Activated CD4-positive, alpha-beta T cell treated with anti-CD3 and anti-CD28 coated beads for 36 hours (primary cell): ENCODE measurements at places on chromosomes 7 and 10. TPM values are rescaled to one million over a fixed set of nuclear protein-coding genes. Genes with fewer than 3 reads are reported as not detected.
A peak's percentile ranks its signal among the peaks of the same experiment; 100 is the strongest.

DNA sequence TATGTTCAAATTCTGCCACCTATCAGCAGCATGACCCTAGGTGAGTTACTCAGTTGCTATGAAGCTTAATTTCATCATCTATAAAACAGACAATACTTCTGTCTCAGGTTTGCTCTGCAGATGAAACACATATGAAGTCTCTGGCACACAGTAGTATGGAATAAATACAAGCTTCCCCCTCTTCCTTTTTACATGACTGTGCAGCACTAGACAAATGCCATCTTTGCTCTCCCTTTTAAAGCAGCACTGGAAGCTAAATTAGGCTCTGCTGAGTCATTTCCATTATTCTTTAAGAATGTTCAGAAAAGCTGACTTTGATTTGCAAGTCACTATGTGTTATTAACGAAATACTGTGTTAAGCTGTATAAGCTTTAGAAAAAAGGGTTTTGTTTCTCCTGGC, 40.7 kb upstream of the ANAPC16 start:
- peaks cover 21% of the 10 kb centered on the region for H3K36me3 ChIP-seq
- H3K4me3 ChIP-seq: no peak overlapping the region
- H3K4me1 ChIP-seq: peaks cover 17% of the 10 kb centered on the region
- no peak for DNase-seq
- H3K27me3 ChIP-seq: no peaks in the 10 kb centered on the region
- no peak overlapping the region for H3K27ac ChIP-seq

TMEM213 gene
- total RNA-seq: not detected

DNA sequence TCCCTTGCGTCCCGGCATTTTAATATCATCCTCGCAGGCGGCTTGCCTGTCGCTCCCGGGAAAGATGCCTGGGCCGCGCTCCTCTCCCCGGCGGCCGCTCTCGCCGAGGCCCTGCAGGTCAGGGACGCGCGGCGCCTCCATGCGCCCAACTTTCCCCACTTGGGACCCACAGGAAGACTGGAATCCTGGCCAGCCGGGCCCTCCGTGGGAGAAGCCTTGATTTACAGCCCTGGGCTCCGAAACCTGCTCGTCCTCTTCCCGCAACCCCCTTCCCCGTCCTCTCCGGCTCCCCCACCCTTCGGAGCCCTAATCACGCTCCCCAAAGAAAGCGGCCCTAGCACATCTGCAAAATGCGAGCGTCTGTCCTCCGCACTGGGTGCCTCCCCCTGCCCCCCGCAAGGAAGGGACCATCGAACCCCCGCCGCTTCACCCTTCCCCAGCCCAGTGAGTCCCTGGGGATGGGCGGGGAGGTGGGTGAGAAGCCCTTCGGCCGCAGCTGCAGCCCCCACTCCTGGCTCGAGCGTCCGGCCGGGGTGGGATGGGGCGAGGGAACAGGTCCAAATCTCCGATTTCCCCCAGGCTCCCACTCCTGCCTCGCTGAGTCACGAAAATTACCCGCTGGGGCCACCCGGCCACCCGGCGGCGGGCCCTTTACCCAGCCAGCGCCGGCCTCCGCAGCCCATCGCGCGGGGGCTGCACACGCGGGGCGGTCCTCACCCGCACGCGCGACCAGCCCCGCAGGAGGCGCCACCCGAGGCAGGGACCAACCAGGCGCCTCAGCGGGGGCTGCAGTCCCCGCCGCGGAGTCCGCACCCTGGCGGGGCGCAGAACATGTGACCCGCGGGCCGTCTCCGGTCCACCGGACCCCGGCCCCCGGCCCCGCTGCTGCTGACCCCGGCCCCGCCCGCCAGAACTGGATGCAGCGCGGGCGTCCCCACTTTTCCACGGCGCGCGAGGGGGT, 695 bp downstream of the HSPA12A start:
- peaks cover 4% of the 10 kb centered on the region for H3K4me1 ChIP-seq
- H3K36me3 ChIP-seq: no peaks in the 10 kb centered on the region
- H3K27ac ChIP-seq: no peak overlapping the region
- no peak overlapping the region for H3K4me3 ChIP-seq
- DNase-seq: no peak

FLNC gene
- 0.18 TPM for total RNA-seq

DNA sequence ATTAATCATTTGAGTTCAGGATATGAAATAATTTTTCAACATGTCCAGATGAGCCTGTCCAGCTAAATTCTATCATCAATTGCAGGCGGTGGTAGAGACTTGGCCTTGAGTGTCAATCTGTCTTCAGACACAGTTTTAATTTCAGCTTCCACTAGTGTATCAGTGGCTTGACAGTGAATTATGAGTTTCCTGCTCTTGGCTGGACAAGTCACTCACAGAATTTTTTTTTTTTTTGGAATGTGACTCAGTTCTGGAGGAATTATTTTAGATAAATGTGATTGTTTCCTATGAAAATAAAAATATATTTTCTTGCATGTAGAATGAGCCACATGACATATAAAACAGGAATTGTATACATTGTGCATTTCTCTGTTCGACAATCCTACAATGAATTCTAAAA, 319.9 kb upstream of the AKR1E2 start:
- no peaks in the 10 kb centered on the region for H3K4me1 ChIP-seq
- DNase-seq: no peak
- H3K27me3 ChIP-seq: peaks cover 2% of the 10 kb centered on the region

GRCh38 chr10:14162061-14162460, 168.7 kb downstream of the FRMD4A start:
- no peak overlapping the region for H3K27ac ChIP-seq
- H3K27me3 ChIP-seq: peaks cover 28% of the 10 kb centered on the region
- H3K4me3 ChIP-seq: no peak overlapping the region
- no peak for DNase-seq
- H3K4me1 ChIP-seq: no peaks in the 10 kb centered on the region
- H3K36me3 ChIP-seq: no peaks in the 10 kb centered on the region

NPC1L1 gene
- total RNA-seq: 0.04 TPM

TECPR1 gene
- total RNA-seq: 26.5 TPM

DNA sequence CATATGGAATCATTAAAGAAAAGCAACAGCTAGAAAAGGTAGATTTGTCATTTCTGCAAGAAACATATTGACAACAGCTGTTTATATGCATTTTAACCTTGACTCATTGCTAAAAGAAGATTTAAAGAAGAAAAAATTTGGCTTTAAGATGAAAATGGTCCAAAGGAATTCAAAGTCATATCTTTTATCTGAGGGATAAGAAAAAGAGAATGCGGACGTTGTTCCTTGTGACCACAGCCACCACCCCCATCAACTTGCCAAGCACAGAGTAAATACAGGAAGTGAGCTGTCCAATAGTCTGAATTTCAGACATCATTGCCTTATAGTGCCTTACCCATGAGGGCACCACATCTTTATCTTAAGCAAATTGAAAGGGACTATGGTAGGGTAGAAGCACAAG, 7.3 kb upstream of the CRPPA start:
- no peak overlapping the region for H3K4me3 ChIP-seq
- H3K27ac ChIP-seq: no peak overlapping the region
- no peak for DNase-seq
- H3K27me3 ChIP-seq: peaks cover 3% of the 10 kb centered on the region
- no peaks in the 10 kb centered on the region for H3K36me3 ChIP-seq

- H3K27ac ChIP-seq: no peak overlapping the region
- no peaks in the 10 kb centered on the region for H3K27me3 ChIP-seq
- H3K4me3 ChIP-seq: no peak overlapping the region
- no peak for DNase-seq
Measured at GRCh38 chr10:129741978-129742741, 221.9 kb downstream of the EBF3 start.

DNA sequence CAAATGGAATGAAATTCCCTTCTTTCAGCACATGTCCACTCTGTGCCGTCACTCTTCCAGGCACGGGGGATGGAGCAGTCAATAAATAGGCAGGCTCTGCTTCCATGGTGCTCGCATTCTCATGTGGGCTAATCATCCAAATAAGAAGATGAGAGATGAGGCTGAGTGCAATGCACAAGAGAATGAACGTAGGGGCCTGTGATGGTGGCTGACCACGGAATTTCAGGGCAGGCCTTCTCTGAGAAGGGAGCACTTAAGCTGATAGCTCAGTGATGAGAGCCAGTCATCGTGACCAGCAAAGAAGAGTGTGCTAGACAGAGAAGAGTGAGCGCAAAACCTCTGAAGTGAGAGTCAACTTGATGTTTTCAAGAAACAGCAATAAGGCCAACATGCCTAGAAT, 47.9 kb downstream of the TAF3 start:
- no peak overlapping the region for H3K4me3 ChIP-seq
- no peaks in the 10 kb centered on the region for H3K27me3 ChIP-seq
- peaks cover 17% of the 10 kb centered on the region for H3K36me3 ChIP-seq
- H3K27ac ChIP-seq: no peak overlapping the region
- DNase-seq: no peak

- H3K4me1 ChIP-seq: peaks cover 24% of the 10 kb centered on the region
- H3K4me3 ChIP-seq: peak overlapping the region; percentile 23
- DNase-seq: peak; percentile 49
- no peaks in the 10 kb centered on the region for H3K36me3 ChIP-seq
Measured at GRCh38 chr10:16966991-16967865, 150.0 kb upstream of the RSU1 start.

SFTPA1 gene
- not detected for total RNA-seq

CAV2 gene
- not detected for total RNA-seq

GRCh38 chr10:125057158-125058001, 103.0 kb downstream of the CTBP2 start:
- DNase-seq: no peak
- H3K27me3 ChIP-seq: peaks cover 22% of the 10 kb centered on the region
- H3K27ac ChIP-seq: no peak overlapping the region
- no peaks in the 10 kb centered on the region for H3K4me1 ChIP-seq
- no peak overlapping the region for H3K4me3 ChIP-seq
- no peaks in the 10 kb centered on the region for H3K36me3 ChIP-seq

GRCh38 chr10:36349445-36350078, 707.5 kb upstream of the FZD8 start:
- no peaks in the 10 kb centered on the region for H3K36me3 ChIP-seq
- no peak overlapping the region for H3K4me3 ChIP-seq
- H3K27ac ChIP-seq: no peak overlapping the region
- no peaks in the 10 kb centered on the region for H3K27me3 ChIP-seq
- no peak for DNase-seq

ABLIM1 gene
- 152 TPM for total RNA-seq

- H3K27ac ChIP-seq: no peak overlapping the region
- no peaks in the 10 kb centered on the region for H3K27me3 ChIP-seq
- no peak overlapping the region for H3K4me3 ChIP-seq
- H3K36me3 ChIP-seq: peaks cover 2% of the 10 kb centered on the region
- no peak for DNase-seq
- H3K4me1 ChIP-seq: peaks cover 5% of the 10 kb centered on the region
Measured at GRCh38 chr10:92891885-92892690, 43.8 kb downstream of the EXOC6 start.

INMT gene
- total RNA-seq: 0.07 TPM

- H3K4me3 ChIP-seq: no peak overlapping the region
- H3K36me3 ChIP-seq: no peaks in the 10 kb centered on the region
- DNase-seq: no peak
- H3K27me3 ChIP-seq: no peaks in the 10 kb centered on the region
- no peaks in the 10 kb centered on the region for H3K4me1 ChIP-seq
Measured at GRCh38 chr10:19993714-19994315, 177.6 kb downstream of the PLXDC2 start.

DNA sequence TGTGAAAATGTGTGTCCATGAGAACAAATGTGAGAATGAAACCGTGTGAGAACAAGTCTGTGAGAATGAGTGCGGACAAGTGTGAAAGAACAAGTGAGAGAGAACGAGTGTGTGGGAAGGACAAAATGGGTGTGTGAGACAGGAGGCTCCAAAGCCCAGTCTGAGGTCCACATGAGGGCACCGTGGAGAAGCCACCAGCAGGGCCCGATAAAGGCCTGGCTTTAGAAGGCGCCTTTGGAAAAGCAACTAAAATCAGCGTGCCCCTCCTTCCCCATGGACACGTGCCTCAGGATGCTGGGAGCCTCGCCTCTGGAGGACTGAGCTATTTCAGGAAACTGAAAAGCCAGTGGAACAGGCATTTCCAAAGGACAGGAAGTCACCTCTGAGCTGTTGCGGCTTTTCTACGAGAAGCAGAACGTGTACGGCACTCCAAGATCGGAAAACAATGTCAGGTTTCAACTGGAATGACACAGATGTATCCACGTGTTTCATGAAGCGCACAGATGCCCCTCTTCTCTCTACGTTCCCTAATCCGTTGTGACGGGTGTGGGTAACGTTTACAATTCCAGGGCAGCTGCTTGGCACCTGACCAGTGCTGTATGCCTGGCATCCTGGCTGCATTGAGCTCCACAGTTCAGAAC, 46.4 kb downstream of the ESYT2 start:
- H3K27me3 ChIP-seq: no peaks in the 10 kb centered on the region
- DNase-seq: peak; percentile 34
- H3K4me1 ChIP-seq: peaks cover 4% of the 10 kb centered on the region
- H3K4me3 ChIP-seq: no peak overlapping the region

FFAR4 gene
- not detected for total RNA-seq

DNA sequence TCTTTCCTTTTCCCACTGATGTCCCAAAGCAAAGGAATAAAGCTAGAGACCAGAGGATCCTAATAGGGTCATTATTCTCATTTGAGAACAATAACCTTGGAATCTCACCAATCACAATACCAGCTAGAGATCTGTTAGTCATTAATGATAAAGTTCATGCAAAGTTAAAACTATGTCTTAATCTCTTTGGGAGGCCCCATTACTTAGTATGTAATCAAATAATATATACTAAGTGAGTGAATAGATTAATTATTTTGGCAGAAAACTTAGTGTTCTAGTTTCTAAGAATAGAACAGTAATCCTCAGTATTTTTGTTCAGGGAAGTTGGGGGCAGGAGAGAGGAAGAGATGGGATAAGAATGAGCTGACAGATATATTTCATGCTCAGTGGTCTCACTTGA, 227.2 kb downstream of the MTERF1 start:
- H3K27ac ChIP-seq: no peak overlapping the region
- H3K36me3 ChIP-seq: no peaks in the 10 kb centered on the region
- no peaks in the 10 kb centered on the region for H3K4me1 ChIP-seq

SPDYE9 gene
- total RNA-seq: not detected
